Stimulated activated CD4-positive, alpha-beta T cell treated with anti-CD3 and anti-CD28 coated beads, TNF-alpha, amount 100 ng/mL, for 24 hours (primary cell): ENCODE measurements at places on chromosomes 13 and 19.
A peak's percentile ranks its signal among the peaks of the same experiment; 100 is the strongest.

GRCh38 chr19:42420055-42420544 is 7.1 kb downstream of the LIPE start:
- DNase-seq, result peak; percentile 74

DNA sequence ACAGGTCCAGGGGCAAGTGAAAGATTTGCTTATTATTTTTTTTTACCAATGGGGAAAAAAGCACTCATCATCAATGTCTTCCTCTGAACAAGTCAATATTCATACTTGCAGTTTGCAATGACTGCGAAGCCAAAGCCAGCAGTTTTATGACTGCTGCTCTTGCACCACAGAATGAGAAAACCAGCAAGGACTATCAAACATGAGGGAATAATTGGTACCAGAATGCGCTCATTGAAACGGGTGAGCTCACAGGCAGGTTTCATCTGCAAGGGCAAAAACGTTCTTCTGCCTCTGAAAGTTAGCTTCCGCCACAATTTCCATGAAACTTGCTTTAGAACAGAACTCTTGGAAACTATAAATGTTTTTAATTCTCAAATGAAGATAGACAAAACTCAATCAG is 5.5 kb downstream of the DLEU7 start:
- DNase-seq, result no peak

GRCh38 chr13:78599645-78600279 is 3.6 kb downstream of the POU4F1 start:
- DNase-seq, result no peak

GRCh38 chr13:52827839-52828238 is 20.6 kb downstream of the PCDH8 start:
- DNase-seq, result no peak

- DNase-seq, result no peak
These were observed 7.8 kb downstream of the ACTMAP start for GRCh38 chr19:40742477-40742876.

DNA sequence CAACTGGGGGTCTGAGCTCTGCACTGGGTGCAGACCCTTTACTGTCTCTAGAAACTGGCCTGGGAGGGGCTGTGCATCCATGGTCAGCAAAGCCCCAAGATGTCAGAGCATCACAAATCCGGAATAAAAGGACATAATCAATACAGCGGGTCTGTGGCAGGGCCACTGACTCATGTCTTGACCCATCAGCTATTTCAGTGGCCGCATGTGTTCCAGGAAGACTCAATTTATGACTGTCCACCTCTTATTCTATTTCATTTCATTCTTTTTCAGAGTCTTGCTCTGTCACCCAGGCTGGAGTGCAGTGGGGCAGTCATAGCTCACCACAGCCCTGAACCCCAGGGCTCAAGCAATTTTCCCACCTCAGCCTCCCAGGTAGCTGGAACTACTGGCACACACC is 53.2 kb downstream of the PEX11G start:
- no peak for DNase-seq

DNA sequence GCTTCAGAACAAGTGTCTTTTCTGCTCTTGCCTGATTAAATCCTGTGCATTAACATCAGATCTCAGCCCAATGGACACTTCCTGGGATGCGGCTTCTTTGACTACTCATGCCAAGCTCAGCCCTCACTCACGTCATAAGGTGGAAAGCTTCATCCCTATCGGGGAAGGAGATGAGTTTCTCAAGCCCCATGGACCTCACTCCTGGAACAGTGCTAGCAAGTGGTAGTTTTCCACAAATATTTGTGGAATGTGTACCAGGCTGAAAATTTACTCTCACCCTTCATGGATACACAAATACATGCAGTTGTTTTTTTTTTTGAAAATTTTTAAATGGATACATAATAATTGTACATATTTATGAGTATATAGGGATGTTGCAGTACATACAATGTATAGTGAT is 34.6 kb upstream of the FARP1 start:
- DNase-seq, result no peak

GRCh38 chr13:25922376-25922775 is 129.4 kb downstream of the SHISA2 start:
- no peak for DNase-seq

DNA sequence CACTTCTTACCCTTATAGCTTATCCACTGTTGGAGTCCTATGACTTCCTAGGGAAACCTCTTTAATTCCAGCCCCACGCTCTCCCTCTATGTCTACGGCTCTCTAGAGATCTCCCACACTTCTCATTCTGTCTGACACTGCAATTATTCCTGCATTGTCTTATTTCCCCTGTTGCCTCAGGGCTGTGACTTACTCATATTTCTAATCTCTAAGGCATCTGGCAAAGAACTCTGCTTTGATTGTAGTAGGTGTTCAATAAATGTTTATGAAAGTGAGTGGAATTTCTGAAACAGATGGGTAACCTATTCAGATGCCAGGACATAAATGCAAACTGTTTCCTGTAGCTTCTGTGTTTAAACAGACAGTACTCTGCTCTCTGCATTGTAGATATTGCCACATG is 102.4 kb upstream of the SERTM1 start:
- DNase-seq, result no peak

GRCh38 chr19:56619121-56619520 is 23.8 kb upstream of the SMIM17 start:
- no peak for DNase-seq

- no peak for DNase-seq
These were observed 3.8 kb upstream of the ATP8B3 start for GRCh38 chr19:1815605-1816529.

GRCh38 chr13:29819143-29819542 is 31.3 kb downstream of the UBL3 start:
- no peak for DNase-seq

DNA sequence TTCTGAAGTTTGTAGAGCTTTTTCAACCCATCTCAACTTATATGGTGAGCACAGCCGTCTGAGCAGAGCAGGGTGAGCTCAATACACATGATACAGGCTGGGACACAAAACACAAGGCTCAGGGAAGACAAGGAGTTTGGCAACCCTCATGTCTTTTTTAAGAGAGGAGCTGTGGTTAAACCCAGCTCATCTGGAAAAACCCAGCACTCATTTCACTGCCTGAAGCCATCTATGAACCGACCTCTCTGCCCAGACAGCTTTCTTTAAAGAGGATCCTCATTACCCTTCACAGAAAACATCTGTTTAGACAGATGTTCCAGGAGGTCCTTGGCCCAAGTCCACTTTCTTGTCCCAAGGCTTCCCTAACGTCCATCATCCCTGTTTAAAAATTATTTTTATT is 170.0 kb upstream of the TSHZ3 start:
- no peak for DNase-seq

DNA sequence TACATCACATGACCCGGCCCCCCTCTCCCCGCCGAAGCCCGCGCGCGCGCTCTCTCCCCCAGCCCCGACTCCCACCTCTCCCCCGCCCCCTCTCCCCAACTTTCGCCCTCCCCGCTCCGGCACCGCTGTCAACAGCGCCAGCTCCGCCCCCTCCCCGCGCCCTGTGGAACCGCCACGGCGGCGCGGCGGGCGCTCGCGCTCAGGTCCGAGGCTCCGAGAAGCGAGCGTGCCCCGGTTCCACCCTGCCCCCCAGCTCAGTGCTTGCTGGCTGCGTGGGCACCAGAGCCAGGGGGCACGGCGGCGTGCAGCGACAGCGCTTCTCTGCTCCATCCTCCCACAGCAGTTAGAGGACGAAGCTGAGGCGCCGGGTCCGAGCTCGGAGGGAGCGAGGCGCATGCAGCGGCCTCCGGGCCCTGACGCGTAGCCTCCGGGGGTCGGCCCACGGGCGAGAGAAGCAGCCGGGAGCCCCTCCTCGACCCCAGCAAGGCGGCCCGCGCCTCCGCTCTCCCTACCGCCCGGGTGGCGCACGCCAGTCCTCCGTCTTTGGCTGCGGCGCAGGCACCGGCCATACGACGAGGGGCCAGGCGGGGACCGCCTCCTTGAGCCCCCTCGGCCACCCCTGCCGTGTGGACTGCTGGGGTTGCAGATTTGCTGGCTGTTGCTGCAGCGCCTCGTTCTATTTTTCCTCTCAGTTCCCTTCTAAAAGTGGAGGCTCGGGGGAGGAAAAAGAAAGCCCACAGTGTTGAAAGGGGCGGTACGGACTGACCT is 109.5 kb downstream of the KCNRG start:
- peak; percentile 85 for DNase-seq

GRCh38 chr13:35213911-35214310 is 262.6 kb downstream of the MAB21L1 start:
- no peak for DNase-seq

DNA sequence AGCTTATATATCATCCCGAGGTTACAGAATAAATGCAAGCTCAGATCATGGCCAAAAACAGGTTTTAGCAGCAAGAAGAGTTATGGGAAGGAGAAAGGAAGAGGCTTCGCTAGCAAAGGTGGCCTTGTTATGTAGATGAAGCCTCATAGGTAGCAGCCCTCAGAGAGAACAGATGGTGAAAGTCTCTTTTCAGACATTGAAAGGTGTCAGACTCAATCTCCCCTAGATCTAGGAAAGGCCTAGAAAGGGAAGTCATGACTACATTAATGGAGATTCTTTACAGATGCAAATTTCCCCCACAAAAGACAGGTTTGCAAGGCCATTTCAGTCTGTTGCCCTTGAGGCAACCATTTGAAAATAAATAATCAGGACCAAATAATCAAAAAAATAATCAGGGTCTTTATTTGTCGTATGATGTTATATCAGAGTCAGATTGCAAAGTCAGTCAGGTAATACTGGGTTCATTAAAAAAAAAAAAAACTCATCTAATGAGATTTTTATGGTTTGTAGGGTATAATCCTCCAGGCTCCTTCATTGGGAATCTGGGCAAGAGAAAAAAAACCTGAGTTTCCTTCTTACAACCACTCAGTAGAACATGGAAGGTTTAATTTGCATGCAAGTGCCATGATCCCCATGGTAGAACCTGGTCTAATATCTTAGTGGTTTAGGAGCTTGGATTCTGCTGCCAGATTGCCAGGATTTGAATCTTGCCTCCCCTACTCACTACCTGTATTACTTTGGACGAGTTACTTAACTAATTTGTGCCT is 50.8 kb upstream of the HTR2A start:
- DNase-seq, result no peak

DNA sequence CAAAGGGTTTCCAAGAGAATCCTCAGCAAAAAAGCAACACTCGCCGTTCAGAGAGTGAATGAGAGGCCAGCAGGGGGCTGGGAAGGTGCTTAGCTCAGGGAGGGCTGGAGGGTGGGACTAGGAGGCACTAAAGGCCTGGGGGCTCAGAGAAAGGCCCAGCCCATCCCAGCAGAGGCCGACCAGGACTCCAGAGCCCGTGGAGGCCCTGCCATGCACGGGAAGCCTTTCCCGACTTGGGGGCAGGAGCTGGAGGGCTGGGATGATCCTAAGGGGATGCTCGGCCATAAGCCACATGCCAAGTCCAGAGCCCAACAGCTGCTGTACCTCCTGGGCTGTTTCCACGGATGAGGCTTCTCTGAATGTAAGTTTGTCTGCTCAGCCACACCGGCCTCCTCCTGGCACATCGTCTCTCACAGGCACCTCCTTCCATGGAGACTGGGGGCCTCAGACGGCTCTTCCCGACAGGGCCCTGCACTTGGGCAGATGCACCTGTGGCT is 19.5 kb downstream of the RASA3 start:
- DNase-seq, result no peak

DNA sequence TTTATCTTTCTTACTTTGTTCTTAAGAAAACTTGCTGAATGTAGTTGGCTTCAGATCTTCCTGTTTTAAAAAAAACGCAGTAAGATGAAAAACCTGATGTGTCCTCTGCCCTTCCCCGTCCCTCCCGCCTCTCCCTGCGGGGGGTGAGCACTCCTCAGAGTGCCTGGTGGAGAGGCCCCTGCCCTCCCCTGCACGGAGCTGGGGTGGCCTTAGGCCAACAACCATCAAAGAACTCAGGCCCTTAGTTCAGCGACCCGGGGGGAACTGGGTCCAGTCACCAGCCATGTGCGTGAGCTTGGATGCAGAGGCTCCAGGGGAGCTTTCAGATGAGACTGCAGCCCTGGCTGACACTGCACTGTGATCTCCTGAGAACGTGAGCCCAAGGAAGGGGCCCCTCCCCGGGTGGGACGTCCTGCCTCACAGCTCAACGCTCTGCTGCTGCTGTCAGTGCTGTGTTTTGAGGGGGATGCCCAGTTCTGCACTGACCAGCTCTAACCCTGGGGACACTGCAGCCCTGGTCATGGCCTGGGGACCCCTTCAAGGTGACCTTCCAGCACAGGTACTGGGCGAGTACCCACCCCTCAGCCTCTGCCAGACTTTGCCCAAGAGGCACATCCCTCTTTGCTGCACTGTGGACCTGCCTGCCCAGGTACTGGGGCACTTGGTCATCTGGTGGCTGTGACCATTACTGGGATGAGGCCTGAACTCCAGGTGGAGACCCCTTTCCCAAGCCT is 42.7 kb downstream of the ANKRD10 start:
- no peak for DNase-seq

- no peak for DNase-seq
These were observed 23.5 kb downstream of the NUMBL start for GRCh38 chr19:40666803-40667438.

DNA sequence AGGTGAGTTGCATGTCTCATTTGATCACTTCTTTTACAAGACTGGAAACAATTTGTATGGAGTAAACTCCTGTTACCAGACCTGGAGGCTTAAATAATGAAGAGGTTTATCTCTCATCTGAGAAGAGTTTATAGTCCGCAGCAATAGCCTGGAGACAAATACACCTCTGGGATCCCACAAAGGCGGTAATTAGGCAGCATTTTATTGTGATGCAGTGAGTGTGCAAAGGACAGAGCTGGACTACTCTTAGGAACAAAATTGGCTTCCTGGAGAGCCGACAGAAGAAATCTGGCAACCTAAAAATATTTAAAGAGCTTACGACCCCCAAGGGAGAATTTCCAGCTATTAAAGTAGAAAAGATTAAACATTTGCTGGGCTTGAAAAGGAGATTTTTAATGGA is 11.8 kb upstream of the KATNAL1 start:
- no peak for DNase-seq

DNA sequence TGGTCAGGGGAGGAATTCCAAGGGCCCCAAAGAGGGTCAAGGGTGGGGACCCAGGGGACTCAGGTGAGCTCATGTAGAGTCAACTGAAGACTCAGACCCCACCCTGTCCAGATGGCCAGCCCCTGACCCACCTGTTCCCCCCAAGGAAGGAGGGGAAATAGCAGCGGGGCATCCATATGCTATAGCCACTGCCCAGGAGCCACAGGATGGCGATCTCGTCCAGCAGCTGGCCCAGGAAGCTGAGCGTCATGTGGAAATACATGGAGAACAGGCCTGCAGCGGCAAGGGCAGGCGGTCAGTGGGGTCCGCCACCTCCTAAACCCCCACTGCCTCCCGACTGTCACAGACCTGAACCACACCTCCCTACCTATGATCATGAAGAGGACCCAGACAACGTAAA is 21.4 kb downstream of the ACER1 start:
- no peak for DNase-seq

DNA sequence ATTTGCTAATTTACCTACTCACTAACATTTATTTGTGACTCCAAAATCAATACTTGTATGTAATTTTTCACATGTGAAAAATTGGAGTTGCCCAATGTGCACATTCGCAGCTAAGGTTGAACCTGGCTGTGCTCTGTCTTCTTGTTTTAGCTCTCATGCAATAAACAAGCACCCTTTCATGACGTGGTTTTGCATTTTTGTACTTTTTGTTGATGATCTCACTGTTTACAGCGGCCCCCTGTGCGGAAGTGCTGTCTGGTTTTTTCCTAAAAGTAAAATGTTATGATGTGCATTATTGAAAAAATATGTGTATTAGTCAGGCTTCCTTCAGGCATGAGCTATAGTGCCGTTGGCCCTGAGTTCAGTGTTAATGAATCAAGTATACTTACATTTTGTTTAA is 18.1 kb downstream of the DGKH start:
- no peak for DNase-seq

- DNase-seq, result no peak
These were observed 6.3 kb downstream of the SERP2 start for GRCh38 chr13:44379885-44380284.
